ENCODE measurements at places on chromosomes 6 and 20. TPM values are rescaled to one million over a fixed set of nuclear protein-coding genes. Genes with fewer than 3 reads are reported as not detected.
A peak's percentile ranks its signal among the peaks of the same experiment; 100 is the strongest.

GRCh38 chr20:13995841-13996240, 525 bp downstream of the MACROD2 start:
- peak; percentile 23 for DNase-seq

The SLC22A2 gene
- not detected for total RNA-seq

The SLC13A3 gene
- 0.05 TPM for total RNA-seq

GRCh38 chr6:40882323-40882997, 156.6 kb downstream of the UNC5CL start:
- DNase-seq, result no peak

The HUS1B gene
- 1.5 TPM for total RNA-seq

DNA sequence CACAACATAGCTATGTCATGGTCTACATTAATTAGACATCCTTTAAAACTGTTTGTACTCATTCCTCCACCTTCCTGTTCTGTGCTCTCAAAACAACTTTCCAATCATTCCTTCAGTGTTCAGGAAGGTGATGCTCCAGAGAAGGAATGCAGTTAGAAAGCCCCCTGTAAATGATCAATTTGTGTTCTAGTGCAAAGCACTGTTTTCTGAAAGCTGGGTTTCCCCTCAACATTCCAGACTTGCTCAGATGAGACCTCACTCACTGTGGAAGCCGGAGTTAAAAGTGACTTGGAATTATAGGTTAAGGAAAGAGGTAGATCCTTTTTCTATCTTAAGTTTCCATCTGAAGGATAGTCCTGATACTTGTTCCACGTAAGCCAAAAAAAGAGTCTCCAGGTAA, 95.9 kb downstream of the BMP2 start:
- no peak for DNase-seq

DNA sequence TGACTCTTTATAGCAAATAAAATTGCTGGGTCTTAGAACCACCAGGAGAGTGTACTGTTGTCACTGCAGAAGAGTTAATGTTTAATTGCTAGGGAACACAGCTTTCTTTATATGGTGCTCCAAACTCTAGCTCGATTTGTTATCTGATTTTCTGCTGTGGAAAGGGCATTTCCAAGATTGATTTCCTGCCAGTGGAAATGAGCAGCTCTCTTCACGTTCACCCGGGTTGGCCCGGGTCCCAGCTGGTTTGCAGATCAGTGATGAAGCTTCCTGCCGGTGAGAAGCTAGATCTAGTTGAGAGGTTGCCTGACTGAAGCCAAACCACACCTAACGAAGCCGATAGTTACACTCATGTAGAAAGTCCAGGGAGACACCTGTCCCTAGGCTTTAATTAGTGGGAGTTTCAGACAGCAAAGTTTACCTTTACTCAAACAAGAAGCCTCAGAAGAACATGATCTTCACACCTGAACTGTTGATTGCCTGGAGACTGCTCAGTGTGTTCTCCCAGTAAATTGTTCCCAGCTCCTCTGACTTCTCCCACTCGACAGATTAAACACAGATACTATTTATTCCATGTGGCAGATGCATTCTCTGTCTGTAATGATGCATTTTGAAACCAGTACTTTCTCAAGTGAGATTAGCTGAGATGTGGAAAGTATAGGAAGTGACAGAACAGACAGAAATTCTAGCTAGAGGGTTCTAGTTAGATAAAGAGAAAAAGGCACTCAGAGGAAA, 27.8 kb downstream of the PAQR8 start:
- DNase-seq, result peak; percentile 82

DNA sequence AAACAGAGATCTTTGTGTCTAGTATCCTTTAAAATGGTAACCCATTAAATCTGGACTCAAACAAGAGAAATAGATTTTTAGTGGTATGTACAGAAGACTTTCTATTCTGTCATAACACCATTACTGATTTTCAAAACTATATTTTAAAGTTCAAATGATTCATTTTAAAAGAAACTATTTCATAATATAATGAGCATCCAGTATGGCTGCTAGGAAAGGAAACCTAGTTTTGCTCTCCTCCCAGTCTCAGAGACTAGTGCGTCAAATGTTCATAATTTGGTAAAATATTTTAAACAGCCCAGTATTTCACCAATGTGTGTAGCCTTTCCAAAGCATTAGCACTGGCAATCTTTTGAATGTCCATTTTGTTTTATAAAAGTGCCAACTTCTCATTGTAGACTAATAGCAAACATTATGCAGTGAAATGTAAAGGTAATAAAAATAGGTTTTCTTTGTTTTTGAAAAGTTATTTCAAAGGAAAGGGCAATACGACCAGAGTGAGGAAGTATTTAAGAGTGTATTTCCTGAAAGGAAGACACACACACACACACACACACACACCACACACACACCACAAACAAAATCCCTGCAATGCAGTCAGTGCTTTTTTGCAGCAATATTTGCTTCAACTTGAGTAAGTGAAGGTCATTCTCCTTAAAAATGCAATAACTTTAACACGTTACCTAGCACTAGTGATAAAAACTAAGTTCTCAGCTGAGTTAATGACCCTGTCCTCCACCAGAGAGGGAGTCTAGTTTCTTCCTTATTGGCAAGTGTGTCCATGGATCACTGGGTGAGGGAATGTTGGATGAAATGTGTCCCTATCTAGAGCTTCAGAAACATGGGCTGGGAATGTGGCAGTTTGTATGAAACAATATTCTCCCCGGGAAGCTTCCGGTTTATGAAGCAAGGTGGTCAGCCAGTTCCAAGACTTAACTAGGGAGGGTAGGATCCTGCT, 4.6 kb downstream of the PPP1R3G start:
- DNase-seq, result peak; percentile 56

- DNase-seq, result no peak
Observed at GRCh38 chr6:152984513-152984872, 1.7 kb upstream of the FBXO5 start.

DNA sequence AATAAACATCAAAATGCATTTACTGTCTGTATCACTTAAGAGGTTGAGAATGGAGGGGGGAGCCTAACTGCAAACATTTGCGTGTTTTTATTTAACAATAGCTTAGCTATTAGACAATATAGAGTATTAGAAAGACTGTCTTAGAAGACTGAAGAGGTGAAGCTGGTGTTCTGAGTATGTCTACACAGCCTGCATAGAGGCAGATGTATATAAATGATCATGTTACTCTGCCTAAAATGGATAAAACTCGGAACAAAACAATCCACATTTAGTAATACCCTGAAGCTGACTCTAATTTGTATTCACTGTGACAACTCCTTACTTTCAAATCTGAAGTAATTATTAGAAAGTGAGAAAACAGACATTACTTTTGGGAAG, 181.9 kb downstream of the GMPR start:
- no peak for DNase-seq

The C6orf163 gene
- total RNA-seq, result 1.0 TPM

- no peak for DNase-seq
Observed at GRCh38 chr6:47483853-47484546, 6.4 kb downstream of the CD2AP start.

The AVP gene
- not detected for total RNA-seq

DNA sequence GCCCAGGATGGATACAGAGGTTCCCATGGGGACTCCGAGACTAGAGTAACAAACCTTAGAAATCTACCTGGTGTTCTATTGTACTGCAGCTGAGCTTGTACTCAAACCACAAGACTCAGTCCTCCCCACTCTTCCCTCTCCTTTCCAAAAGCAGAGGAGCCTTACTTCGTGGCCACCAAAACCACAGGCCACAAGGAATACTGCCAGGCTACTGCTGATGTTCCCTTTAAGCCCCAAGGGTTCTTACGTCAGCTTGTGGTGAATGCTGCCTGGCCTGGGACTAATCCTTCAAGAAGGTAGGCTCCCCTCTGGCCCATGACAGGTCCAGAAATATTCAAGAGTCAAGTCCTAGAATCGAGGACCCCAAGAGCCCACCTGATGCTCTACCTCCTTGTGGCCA, 10.5 kb upstream of the DEFB128 start:
- DNase-seq, result no peak

DNA sequence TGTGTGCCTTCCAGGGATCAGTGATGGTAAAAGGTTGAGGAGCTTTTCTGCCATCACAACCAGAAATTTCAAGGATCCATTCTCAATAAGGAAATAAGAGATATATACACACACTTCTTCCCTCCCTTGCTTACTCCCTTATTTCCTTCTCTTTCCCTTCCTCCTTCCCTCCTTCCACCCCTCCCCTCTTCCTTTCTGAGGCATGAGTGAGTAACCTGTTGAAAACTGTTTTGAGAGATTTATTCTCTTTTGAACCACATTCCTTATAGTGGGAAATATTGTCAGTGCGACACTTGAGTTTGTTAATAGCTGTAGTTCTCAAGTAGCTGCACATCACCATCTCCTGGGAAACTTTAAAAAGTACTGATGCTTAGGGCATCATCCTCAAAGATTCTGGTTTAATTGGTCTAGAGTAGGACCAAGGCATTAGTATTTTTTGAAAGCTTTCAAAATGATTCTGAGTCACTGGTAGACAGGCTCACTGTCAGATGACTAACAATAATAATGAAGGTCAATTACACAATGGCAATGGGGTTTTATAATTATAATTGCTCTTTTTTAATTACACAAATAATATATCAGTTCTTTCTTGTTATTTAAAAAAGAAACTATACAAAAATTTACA, 109.9 kb downstream of the POPDC3 start:
- DNase-seq, result no peak

The TNXB gene
- total RNA-seq, result 4.6 TPM

DNA sequence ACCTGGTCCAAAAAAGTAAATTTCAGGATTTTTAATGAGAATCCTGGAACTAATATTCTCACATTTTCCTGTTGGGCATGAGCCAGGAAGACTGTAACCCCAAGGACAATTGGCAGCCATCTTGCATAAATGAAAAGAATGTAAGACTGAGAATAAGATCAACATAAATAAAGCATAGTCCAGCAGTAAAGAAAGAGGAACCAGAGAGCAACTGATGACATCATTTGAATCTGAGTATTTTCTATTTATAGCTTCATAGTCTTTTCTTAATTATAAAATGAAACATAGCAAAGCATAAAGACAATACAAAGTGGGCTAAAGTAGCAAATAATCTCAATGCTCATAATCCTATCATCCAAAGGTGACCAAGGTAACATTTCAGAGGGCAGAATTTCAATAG, 26.6 kb upstream of the FBXL4 start:
- DNase-seq, result no peak

DNA sequence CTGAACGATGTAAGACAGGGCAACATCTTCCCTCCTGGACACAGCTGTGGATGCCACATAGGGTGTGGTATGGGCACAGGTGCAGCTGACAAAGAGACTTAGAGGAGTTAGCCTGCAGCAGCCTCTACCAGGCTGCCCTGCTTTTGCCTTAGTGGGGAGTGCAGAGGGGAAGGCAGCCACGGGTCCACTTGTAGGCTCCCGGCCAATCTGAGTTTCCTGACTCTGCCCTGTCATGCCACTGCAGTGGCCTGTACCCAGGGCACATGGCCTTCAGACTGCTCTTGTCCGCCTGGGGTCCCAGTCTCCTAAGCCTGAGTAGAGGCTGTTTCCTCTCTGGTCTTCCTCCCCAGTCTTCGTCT, 17.1 kb upstream of the CST9L start:
- no peak for DNase-seq

DNA sequence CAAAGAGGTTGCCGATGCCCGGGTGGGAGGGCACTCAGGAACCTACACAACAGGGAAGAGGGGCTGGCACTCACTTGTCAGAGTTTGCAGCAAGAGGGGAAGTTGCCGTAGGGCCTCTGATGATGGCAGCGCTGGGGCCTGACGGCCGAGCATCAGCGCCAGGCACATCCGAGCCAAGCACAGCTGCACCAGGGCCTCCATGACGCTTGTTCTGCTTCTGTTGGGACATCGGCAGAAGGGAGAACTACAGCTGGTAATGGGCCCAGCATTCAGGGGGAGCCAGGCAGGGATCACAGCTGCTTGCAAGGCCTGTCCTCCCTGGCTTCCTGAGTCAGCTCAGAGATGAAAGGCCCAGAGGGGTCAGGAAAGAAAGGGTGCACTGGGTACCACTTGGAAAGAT, 367.7 kb downstream of the CDH4 start:
- no peak for DNase-seq
